Dorsolateral prefrontal cortex (tissue), 122 donors: ENCODE measurements at places on chromosomes 3 and 15. TPM values are rescaled to one million over a fixed set of nuclear protein-coding genes. Genes with fewer than 3 reads are reported as not detected.

GRCh38 chr3:31947671-31948091, 33.4 kb downstream of the OSBPL10 start:
- DNase-seq: no peak

The ADAMTS7 gene
- total RNA-seq: 1.9 TPM

The SERPINI2 gene
- total RNA-seq: 2.4 TPM

DNA sequence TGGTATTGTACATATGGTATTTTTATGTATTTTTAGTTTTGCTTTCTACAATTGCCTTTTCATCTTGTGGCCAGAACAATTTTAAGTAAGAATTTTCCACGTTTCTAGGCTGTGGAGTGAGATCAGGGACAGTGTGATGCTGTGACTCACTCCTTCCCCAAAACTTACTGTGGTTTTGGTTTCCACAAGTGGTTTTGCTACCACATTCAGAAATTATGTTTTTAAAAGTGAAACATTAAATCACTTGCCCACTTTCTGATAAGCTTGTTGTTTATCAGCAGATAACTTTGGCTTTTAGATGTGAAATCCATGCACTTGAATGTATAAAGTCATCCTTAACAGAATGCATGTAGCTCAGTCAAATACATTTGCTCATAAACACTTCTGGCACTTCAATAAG, 192.2 kb upstream of the THRB start:
- no peak for DNase-seq

DNA sequence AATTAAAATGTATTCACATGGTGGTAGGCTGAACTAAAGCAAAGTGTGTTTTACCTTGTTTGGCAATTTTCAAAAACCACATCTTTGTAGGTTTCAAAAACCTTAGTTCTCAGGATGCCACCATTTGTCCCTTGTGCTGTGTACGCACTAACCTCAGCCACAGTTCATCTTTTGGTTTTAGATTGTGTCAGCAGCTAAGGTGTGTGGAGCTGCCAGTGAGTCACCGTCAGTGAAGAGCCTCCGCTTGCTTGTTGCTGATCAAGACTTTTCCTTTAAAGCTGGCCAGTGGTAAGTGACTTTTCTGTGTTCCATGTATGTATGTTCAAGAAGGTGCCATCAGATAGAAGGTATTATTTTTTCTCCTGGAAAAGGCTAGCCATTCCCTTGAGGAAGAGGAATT, 21.1 kb downstream of the OXNAD1 start:
- DNase-seq: no peak

GRCh38 chr15:90394748-90395442, 6.9 kb downstream of the IQGAP1 start:
- no peak for DNase-seq

GRCh38 chr3:76886761-76887500, 153.0 kb upstream of the ROBO2 start:
- DNase-seq: no peak

- DNase-seq: peak; percentile 71
These were observed 1.3 kb downstream of the MAGI1 start for GRCh38 chr3:66037330-66037985.

DNA sequence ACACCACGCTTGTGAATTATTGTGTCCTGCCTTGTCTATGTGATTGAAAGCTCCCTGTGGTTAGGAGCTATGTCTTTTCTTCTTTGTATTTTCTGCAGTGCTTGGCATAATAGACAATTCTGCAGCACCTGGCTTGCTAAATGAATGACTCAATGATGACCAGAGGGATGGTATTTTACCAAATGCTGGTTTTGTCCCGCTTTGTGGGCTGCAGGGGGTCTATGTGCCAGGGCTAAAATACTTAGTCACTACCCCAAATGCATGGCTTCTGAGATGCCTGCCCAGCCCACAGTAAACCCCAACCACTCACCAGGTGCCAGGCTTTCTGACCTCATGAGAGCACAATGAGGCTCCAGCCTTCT, 50.9 kb downstream of the BOC start:
- DNase-seq: no peak

The GOLGA8S gene
- total RNA-seq: 1.5 TPM
